ENCODE measurements at places on chromosomes 4 and X. TPM values are rescaled to one million over a fixed set of nuclear protein-coding genes. Genes with fewer than 3 reads are reported as not detected.

The CNKSR2 gene
- 3.3 TPM for total RNA-seq

The CAPN6 gene
- total RNA-seq, result 0.14 TPM

The UGT2B11 gene
- total RNA-seq, result not detected

The ZNF157 gene
- total RNA-seq, result 0.14 TPM

The GABRG1 gene
- total RNA-seq, result not detected

The AVPR2 gene
- not detected for total RNA-seq

The IRF2 gene
- 15.3 TPM for total RNA-seq

The NLGN4X gene
- not detected for total RNA-seq

The HSPA4L gene
- 45.2 TPM for total RNA-seq

The ARHGAP36 gene
- not detected for total RNA-seq

The TLR6 gene
- 1.6 TPM for total RNA-seq

The RAPGEF2 gene
- 15.2 TPM for total RNA-seq

The MAB21L2 gene
- not detected for total RNA-seq

The MOB1B gene
- 12.2 TPM for total RNA-seq

The TMPRSS11B gene
- 0.05 TPM for total RNA-seq

The TSPAN6 gene
- 25.4 TPM for total RNA-seq

Measured in airway epithelial cell (primary cell).